Activated T-helper 17 cell treated with anti-CD3 and anti-CD28 coated beads, Interleukin-2, amount 50 U/mL, for 72 hours (primary cell): ENCODE measurements at places on chromosomes 2 and 18. TPM values are rescaled to one million over a fixed set of nuclear protein-coding genes. Genes with fewer than 3 reads are reported as not detected.

The DCC gene
- not detected for total RNA-seq

The BOLL gene
- not detected for total RNA-seq

The C2orf80 gene
- not detected for total RNA-seq

The NYAP2 gene
- total RNA-seq = 0.19 TPM

The FZD7 gene
- total RNA-seq = 0.06 TPM

The SPATS2L gene
- total RNA-seq = 54.4 TPM

The ASTL gene
- 0.93 TPM for total RNA-seq

The CD207 gene
- not detected for total RNA-seq

The CYBRD1 gene
- total RNA-seq = 0.69 TPM

The NT5DC4 gene
- not detected for total RNA-seq

The CNTNAP5 gene
- total RNA-seq = not detected

The FOXI3 gene
- not detected for total RNA-seq

The RUFY4 gene
- total RNA-seq = 2.4 TPM

The GREB1 gene
- 1.0 TPM for total RNA-seq

The PKP4 gene
- total RNA-seq = 35.0 TPM

The PRKAG3 gene
- not detected for total RNA-seq

The CNGA3 gene
- total RNA-seq = not detected

The LBX2 gene
- 1.3 TPM for total RNA-seq

The TXNDC9 gene
- total RNA-seq = 18.6 TPM

The PLEK gene
- 1.0 TPM for total RNA-seq

The MOGAT1 gene
- total RNA-seq = not detected

The SOX11 gene
- not detected for total RNA-seq

The PLCD4 gene
- 0.37 TPM for total RNA-seq

The ACTR2 gene
- 518 TPM for total RNA-seq

The CFC1B gene
- total RNA-seq = not detected

The GAD1 gene
- total RNA-seq = 0.73 TPM

The NGEF gene
- 1.0 TPM for total RNA-seq

The ACKR3 gene
- 1.7 TPM for total RNA-seq

The COL4A4 gene
- total RNA-seq = 0.08 TPM

The PMAIP1 gene
- 83.1 TPM for total RNA-seq
